ENCODE measurements at places on chromosomes 1 and 21.

- DNase-seq, result no peak
Observed at GRCh38 chr1:4219111-4219510, 319.0 kb upstream of the C1orf174 start.

- no peak for DNase-seq
Observed at GRCh38 chr1:169184812-169185211, 78.3 kb downstream of the ATP1B1 start.

DNA sequence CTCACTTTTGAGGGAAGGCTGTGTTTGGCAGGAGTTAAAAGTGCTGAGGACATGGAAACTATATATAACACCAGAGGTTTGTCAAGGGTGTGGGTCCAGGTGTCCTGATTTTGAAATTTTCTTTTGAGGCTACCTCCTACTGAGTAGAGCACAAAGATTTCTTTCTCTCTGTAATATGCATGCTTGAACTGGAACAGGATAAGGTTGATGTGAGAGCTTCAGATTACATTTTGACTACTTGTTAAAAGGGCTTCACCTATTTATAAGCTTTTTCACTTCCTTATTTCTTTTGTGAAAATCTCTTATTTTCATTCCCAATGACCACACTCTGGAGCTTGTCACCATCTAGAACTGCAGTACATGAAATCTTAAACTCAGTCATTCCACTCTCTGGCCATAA is 59.8 kb upstream of the PLA2G4A start:
- no peak for DNase-seq

GRCh38 chr1:183480971-183481441 is 8.7 kb downstream of the SMG7 start:
- no peak for DNase-seq

DNA sequence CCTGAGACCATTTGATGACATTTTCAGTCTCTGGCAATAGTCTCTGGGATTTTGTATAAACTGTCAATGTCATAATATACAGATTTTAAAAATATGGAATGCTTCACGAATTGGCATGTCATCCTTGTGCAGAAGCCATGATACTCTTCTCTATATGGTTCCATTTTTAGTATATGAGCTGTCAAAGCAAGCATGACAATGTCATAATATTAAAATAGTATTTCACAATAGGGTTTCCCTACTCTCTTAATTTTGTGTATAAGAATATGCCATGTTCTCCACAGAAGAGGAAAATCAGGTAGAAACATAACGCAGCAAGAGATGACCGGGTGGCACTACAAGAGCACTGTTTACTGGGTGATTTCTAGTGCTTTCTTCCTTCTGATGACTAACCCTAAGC is 8.3 kb upstream of the DIPK1A start:
- DNase-seq, result no peak

- DNase-seq, result no peak
Observed at GRCh38 chr1:152179566-152179965, 20.5 kb upstream of the RPTN start.

- no peak for DNase-seq
Observed at GRCh38 chr1:223642237-223642636, 23.3 kb downstream of the CAPN8 start.

DNA sequence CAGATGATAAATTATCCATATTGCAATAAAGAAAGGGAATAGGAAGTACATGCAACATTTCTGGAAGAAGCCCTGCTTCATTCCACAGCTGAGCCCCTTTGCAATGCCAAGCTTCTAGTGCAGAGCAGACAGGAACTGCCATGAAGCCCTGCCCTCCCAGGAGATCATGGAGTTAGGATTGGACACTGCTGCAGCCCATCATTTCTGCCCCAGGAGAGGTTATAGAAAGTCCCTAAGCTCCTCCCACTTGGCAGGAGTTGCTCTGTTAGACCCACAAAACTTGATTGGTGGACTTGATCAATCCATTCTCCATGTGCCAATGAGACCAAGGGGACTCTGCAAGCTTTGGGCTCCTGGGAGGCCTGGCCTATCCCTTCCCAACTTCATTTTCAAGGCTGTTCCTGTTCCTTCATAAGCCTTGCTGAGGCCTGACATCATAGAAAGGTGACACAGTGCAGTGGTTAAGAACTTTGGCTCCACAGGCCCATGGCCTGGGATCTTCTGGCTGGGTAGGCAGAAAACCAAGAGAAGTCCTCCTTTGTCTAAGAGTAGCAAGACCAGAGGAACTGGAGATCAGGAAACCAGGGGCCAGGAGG is 1.3 kb upstream of the LAPTM5 start:
- no peak for DNase-seq

DNA sequence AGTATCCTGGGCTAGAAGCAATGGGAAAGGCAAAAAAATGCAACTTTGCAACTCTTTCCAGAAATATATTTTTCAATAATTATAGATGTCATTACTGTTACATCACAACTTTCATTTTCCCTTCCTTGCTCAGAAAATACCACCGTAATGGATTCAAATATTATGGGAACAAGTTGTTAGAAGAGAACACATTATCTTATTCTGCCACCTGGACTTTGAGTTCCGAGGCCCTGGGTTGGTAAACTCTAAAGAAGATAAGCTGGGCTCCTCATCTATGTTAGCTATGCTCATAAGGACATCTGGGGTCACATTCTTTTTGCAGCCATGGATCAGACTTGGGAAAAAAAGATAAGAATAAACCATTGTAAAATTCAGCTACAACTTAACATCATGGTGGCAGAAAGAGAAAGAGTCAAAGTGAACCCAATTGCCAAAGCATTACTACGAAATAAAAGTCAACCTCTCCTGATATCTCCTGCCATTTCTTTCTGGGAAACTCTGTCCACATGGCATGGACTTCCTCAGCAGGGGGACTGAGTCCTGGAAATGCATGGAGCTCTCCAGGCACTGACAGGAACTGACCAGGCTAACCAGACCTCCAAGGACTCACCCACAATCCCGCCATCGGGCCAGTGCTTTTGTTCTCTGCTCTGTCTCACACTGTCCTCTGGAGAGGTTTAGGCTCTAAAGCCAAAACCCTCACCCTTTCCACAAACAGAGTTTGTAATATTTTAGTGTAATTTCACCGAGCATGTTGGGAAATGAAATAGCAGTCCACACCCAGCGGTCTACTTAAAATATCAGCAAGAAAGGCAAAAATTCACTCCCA is 499.1 kb upstream of the RUNX1 start:
- no peak for DNase-seq

DNA sequence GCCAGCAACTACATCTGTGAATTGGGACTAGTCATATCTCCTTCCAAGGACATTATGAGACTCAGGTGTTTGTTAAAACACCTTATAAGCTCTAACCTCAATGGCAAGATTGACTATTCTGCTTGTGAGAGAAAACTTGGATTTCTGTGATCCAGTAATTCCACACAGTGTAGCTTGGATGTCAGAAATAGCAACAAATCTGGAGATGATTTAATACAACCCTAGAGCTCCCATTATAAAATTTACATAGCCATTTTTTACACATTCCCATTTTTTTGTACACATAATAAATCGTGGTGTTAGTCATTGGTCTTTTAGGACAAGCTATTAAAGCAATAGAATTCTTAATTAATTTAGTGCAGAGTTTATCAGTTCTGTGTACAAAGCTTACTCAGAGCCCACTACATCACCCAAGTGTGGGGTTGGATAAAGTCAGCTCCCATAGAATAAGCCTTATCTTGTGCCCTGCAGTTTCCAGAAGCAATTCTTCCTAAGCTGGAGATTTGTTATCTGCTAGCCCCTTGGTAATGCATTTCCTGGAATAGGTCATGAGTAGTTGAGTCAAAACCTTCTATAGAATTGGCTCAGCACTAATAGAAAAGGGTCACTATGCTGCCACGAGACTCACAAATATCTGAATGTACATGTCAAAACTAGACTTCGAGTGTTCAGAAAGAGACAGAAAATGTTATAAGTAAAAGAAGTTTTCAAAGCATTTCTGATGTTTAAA is 434.0 kb upstream of the RUNX1 start:
- no peak for DNase-seq

DNA sequence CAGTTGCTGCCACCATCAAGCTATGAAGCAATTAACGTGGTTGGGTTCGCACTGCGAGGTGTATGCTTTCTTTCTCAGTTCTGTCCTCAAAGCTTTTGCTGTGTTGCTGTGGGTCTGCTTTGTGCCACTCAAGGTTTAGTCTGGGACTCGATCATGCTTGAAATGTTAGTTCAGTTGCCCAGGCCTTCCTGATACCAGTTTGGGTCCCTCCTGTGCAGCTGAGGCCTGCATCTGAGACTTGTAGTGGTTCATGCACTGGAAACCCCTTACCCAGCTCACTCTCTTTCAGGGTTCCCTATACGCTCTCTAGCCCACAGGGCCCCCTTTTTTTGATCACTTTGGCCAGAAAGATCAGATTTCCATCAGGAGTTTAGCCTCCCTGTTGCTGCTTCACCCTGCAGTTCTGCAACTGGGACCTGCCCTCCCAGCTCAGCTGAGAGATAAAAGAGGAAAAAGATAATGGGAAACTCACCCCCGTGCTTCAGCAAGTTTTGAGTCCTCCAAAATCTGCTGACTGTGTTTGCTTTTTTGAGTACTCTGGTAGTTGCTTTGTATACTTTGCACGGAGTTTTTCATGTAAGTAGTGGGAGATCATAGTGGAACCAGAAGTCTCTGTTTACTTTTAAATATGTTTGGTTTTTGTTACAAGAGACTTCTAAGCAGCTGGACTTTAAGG is 317.0 kb downstream of the HHAT start:
- no peak for DNase-seq

DNA sequence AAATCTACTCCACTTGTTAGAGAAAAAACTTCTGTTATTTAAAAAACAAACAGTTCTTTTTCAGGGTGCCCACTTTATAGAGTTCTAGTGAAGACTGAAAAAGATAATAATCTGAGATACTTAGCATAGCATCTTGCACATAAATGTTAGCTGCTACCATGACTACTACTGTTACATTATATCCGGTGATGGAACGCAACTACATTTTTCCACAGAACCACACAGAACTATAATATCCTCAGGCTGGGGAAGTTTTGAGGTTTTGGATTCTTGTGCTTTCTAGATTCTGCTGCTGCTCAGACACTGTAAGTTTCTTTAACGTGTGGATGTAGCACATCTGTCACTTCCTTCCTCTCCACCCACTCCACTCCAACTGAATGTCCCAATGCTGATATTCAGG is 110.3 kb downstream of the PTPN14 start:
- DNase-seq, result no peak

Data from islet precursor cell (in vitro differentiated cells).